Gastrocnemius medialis (tissue), 4 donors: ENCODE measurements at places on chromosomes 6 and 20. TPM values are rescaled to one million over a fixed set of nuclear protein-coding genes. Genes with fewer than 3 reads are reported as not detected.

DNA sequence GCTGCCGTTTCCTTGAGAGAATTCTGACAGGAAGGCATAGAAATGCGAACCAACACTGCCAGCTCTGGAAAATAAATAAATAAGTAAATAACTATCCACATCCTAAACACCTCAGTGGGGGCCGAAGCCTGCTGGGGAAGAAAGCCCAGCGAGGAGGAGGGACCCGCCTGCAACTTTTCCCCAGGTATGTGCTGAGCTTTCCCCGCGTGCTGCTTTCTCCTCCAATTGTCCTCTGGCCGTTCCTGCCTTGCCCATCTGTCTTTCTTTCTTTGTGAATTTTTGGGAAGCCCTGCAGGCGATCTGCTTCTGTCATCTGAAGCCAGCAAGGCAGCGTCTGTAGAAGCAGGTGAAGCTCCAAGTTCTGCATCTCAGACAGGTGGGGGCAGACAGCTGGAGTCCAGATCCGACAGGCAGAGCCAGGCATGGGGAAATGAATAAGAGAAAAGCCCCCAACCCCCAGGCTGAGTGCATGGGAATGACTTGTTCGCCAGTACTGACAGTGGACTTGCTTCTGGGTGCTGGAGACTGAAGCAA, 49.2 kb upstream of the IL17A start:
- DNase-seq: no peak

DNA sequence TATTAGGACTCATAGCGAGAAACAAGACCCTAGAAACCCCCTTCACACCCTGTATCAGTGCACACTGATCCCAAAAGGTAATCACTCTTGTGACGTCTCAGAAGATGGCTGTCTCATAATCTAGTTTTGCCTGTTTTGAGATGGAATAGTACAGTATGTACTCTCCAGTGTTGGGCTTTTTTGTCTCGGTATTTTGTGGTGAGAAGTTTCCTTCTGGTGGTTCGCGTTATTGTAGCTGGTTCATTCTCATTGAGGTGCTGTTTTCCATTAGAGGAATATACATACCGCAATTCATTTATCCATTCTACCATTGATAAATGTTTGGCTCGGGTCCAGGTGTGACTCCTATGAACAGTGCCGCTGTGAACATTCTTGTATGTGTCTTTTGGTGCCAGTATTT, 27.9 kb upstream of the MAP3K4 start:
- DNase-seq: no peak

- DNase-seq: no peak
These were observed 15.1 kb downstream of the PDE7B start for GRCh38 chr6:135866445-135867123.

DNA sequence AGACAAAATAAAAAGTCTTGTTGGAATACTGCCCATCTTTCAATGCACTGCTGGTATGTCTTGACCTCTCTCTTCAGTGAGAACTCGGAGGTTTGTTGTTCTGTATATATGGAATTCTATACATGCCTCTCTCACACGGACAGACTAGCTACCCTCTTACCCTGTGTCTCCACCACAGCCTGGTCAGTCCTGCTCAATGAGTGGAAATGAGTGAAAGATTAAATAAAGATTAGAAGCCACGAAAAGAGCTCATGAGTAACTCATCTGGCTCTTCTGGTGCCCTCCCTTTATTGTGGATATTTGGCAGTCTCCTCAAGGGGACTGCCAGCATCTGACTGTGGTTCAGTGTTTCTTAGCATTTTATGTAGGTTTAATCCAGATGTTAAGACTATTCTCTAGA, 262.8 kb upstream of the MAP3K7 start:
- no peak for DNase-seq

The CLPSL1 gene
- not detected for total RNA-seq

- no peak for DNase-seq
These were observed 3.8 kb downstream of the LAMA2 start for GRCh38 chr6:128886706-128887105.

The PLTP gene
- 35.0 TPM for total RNA-seq

GRCh38 chr20:10276878-10277580, 58.4 kb downstream of the SNAP25 start:
- no peak for DNase-seq

DNA sequence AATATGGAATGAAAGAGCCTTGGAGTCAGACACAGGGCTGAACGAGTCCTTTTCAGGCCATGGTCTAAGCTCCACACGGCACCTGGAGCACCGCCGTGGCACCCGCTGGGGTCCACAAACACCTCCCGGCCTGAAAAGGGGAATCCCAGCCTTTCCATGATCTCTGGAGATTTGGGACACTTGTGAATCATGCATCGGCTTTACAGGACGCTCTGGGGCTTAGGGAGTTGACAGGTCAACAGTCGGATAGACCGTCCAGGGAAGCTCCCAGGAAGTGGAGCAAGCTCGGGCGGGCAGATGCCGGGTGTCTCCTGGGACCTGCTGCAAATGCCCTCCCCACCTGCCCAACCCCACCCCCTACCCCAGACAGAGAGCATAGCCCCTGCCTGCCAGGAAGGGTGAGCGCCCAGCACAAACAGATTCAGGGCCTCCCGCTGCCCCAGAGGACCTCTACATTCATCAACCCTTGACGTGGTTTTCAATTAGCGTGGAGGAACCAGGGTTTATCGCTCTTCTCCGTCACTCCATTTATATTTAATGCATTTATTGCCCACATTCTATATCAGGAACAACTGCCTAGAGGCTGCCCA, 53.6 kb downstream of the YTHDF1 start:
- DNase-seq: no peak

GRCh38 chr6:13395272-13396237, 67.2 kb upstream of the TBC1D7 start:
- DNase-seq: no peak

The KCNG1 gene
- not detected for total RNA-seq

- no peak for DNase-seq
These were observed 15.8 kb downstream of the COX4I2 start for GRCh38 chr20:31653561-31653960.

The TFAP2B gene
- not detected for total RNA-seq

DNA sequence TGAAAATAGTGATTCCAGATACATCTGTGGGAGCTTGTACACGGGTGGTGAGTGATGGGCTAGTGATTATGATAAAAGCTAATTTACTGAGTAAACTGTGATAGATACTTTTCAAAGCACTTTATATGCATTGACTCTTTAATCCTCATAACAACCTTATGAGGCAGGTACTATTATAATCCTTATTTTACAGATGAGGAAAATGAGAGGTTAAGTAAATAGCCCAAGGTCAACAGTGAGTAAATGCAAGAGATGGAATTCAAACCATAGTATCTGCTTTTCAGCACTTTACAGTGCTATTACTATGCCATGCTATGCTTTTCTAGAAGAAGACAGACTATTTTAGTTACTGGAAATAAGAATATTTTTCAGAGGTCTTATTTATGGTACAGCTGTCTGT, 320.9 kb upstream of the CITED2 start:
- DNase-seq: no peak

GRCh38 chr6:19789100-19789803, 47.9 kb upstream of the ID4 start:
- DNase-seq: no peak

GRCh38 chr6:157885211-157885788, 62.3 kb downstream of the SNX9 start:
- no peak for DNase-seq

GRCh38 chr6:158769234-158769770, 49.9 kb downstream of the EZR start:
- no peak for DNase-seq

DNA sequence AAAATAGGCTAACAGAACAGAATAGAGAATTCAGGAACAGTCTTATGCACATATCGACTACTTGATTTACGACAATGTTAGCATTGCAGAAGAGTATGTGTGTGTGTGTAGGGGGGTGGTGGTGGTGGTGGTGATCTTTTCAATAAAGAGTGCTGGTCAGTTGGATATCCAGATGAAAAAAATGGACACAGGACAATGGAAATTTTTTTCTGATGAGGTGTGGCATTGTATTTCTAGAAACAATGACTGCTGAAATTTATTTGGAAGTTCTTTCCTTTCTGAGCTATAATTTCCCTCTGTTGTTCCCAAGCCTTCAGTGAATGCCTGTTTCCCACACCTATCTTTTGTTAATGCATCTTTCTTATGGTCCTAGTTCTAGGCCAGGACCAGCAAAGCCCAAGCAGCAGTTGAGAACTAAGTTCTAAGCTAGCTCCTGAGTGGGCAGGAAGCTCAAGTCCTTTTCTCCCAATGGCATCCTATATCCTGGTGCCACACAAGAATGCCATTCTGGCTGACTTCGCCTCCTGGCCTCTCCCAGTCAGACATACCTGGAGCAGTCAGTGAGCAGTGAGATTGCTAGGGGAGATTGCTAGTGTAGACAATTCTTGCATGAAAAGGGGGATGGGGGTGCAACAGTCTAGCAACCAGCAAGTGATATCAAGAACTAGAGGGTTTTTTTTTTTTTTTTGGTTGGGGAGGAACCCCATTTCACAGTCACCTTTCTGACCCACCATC, 1.2 kb upstream of the TOX2 start:
- no peak for DNase-seq

The SMLR1 gene
- not detected for total RNA-seq

- DNase-seq: no peak
These were observed 3.9 kb upstream of the SIGLEC1 start for GRCh38 chr20:3716195-3716834.

The NRSN1 gene
- not detected for total RNA-seq

DNA sequence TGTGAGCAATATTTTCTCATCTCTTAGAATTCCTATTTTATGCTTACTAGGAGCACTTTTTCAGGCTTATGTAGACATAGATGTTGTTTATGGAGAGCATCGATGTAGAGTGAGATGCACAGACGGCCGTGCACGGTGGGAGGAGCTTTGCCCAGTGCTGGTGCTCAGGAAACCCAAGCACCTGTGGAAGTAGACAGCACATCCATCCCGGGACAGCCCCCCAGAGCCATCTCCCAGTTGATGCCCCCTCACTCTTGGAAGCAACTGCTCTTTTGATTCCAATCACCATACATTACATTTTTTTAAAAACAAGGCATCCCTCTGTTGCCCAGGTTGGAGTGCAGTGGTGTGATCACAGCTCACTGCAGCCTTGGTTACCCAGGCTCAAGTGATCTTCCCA, 143.7 kb downstream of the SMOC2 start:
- DNase-seq: no peak

DNA sequence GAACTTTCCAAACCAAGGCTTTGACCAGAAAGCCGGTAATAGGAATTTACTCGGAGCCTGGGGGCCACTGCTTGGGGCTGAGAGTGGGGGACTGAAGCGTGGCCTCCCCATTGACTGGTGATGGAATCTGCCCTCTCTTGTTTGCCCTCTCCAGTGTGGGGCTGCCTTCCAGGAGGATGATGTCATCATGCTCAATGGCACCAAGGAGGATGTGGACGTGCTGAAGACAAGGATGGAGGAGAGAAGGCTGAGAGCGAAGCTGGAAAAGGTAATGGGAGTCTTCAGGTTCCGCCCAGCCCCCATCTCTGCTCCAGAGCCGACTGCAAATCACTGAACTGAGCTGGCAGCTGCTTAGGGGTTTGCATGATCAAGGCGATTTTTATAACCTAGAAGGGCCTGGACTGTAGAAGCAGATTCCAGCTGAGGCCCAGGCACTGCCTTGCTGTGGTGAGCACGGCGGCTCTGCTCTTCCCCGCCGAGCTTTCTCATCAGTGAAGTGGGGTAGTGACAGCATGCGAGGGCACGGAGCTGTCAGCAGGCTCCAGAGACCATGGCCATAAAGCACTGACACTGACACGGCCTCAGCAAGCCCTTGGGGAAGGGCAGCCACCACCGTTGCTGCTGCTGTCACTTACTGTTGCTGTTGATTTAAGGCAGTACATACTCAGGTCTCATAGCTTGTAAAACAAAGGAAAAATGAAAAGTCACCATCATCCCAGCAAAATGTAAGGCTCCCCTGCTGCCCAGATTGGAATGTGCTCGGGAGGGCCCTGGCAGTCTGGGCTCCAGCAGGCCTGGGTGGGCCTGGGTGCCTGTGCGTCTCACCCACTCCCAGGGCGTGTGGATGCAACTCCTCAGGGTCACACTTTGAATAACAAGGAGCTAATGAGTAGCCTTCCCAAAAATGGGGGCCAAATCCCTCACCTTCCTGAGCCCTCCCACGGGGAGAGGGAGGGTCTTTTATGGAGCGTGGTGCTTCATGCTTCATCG, 11.1 kb upstream of the FAM209A start:
- no peak for DNase-seq

- no peak for DNase-seq
These were observed 78.2 kb upstream of the ASCC3 start for GRCh38 chr6:100959280-100959679.

DNA sequence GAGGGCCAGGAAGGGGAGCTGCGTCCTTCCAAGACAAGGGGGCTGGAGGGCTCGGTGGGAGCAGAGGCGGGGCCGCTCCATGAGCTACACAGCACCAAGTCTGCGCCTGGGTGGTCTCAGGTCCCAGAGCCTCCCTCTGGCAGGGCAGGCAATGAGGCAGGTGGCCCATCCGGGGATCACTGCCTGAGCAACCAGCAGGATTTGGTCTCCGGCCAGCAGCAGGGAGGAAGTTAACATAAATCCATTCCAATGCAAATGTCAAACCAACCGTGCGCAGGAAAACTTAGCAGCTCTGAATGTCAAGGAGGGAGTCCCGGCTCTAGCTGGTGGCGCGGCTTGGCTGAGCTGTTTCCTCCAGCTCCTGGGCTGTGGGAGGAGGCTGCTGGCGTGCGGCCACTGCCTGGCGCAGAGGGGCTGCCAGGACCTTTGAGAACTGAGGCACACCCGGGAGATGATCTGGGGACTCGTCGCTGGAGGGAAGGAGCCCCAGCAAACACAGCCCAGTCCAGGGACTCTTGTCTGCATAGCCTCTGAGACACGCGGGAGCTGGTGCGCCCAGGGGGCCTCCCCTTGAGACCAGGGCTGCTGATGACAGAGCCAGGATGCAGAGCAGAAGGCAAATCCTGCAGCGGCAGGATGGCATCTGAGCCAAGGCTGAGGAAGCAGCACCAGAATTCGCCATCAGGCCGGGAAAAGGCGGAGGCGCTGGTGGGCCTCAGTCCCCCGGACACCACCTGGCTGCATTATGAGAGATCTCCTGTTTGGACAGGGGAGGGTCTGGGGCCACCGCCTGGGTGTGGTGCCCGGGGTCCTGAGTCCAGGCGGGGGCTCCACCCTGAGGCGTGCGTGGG, 33.1 kb upstream of the CHRNA4 start:
- no peak for DNase-seq

- no peak for DNase-seq
These were observed 20.1 kb downstream of the RNF24 start for GRCh38 chr20:3995067-3995748.

- DNase-seq: no peak
These were observed 47.3 kb downstream of the SLC35D3 start for GRCh38 chr6:136969433-136969832.
